ENCODE measurements at places on chromosomes 2 and 18.
A peak's percentile ranks its signal among the peaks of the same experiment; 100 is the strongest.

GRCh38 chr2:41907771-41908207 is 140.0 kb upstream of the PKDCC start:
- DNase-seq = no peak

GRCh38 chr2:33476131-33476792 is at the start of gene RASGRP3:
RASGRP3 (plus strand) TSS chr2:33476649; CDS start chr2:33515137, 38,488 bp downstream.
- DNase-seq = peak; percentile 71

DNA sequence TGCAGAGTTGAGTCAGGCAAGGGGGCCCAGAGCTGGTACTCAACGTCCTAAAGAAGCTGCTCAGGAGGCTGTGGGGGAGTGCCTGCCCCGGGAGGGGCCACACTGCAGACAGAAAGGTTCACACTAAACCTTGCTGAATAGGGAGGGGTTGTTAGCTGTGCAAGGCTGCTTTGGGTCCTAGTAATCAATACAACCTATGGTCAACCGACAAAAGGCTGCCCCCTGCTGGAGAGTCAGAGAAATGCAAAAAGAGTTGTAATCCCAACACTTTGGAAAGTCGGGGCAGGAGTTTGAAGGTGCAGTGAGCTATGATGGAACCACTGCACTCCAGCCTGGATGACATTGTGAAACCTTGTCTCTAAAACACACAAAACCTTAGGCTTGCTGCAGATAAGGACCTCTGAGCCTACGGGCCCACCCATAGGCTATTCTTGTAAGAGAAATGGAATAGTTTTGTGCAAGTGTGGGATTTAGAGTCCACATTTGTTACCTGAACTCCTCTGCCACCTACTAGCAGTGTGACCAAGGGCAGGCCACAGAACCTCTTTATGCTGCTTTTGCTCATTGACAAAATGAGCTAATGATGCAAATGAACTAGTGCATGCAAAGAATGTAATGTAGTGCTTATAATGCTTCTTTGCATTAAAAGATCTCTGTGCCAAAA is 81.5 kb downstream of the PRPF40A start:
- peak; percentile 35 for DNase-seq

- no peak for DNase-seq
Observed at GRCh38 chr18:28439870-28440269, 262.9 kb upstream of the CDH2 start.

GRCh38 chr2:101047774-101048173 is 45.7 kb downstream of the RPL31 start:
- no peak for DNase-seq

GRCh38 chr2:4673025-4673489 is 969.7 kb downstream of the DCDC2C start:
- no peak for DNase-seq

- no peak for DNase-seq
Observed at GRCh38 chr18:78794071-78794430, 185.6 kb upstream of the SALL3 start.

Data from uterus (tissue), 4 donors.